ENCODE measurements at places on chromosomes 12 and 14.

- no peak for DNase-seq
These were observed 62.3 kb downstream of the FZD10 start for GRCh38 chr12:130224613-130225012.

GRCh38 chr12:78236264-78236663 lies 405.6 kb downstream of the NAV3 start:
- DNase-seq: no peak

DNA sequence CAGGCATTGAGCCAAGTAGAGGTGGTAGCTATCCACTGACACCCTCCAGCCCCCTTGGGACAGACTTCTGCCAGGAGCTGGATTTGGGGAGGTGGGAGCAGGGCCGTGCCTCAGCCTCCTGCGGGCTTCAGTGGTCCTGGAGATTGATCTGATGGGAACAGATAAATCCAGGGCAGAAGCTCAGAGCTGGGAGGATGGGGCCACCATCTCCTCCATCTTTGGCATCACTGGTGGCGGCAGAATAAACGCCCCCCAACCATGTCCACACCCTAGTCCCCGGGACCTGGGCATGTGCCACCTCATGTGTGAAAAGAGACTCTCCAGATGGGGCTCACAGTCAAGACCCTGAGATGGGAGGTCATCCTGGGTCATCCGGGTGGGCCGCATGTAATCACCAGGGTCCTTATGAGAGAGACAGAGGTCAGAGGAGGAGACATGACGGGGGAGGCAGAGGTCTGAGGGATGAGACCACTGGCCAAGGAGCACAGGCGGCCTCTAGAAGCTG lies 209.6 kb upstream of the RTL1 start:
- DNase-seq: no peak

DNA sequence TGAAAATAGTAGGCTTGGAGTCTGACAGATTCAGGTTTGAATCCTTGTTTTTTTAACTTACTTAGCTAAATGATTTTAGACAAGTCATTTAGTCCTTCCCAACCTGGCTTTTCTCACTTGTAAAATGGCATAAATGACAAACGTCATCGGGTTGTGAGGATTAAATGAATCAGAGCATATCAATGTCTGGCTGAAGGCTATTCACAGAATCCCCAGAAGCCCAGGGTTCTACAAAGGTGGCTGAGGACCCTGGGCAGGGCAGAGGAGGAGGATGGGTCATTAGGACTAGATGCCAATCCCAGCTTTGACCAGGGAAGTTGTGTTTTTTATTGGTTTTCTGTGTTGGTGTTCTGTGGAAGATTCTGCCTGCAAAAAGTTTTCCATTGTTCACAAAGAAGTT lies 7.6 kb upstream of the PTPRB start:
- no peak for DNase-seq

DNA sequence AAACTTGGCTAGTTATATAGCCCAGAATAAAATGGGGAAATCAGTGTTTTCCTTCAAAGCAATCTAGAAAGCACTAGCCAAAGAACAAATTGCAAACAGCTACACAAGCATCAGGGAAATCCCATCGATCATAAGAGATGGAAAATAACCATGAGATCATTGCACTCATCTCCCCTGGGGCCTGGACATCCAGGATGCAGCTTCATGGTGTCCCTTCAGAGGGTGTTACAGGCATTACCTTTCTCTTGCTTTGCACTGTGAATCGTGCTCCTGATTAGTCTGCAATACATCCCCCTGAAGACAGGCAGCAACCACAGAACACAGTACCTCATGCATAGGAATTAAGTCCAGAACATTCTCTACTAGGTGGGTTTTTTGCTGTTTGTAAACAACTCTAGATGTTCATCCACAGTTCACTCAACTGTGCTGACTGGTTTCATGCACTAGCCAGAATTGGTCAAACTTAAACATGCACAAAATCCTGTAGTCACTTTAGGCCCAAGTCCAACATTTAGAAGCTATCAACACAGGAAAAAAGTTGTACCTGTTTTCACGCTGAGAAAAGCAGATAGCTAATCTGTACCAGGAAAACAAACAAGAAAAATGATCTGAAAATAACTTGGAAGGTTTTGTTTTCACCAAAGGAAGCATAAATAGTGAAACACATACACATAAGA lies 120.1 kb downstream of the ZFP36L1 start:
- no peak for DNase-seq

- no peak for DNase-seq
These were observed 222.6 kb upstream of the SYT1 start for GRCh38 chr12:78641837-78642423.

All from stimulated activated CD4-positive, alpha-beta T cell treated with anti-CD3 and anti-CD28 coated beads, Interleukin-1b, Interleukin-23, amount 100 ng/mL, for 1 hour (primary cell).